Hippocampal formation (tissue), 2 donors: ENCODE measurements at places on chromosomes 5 and 9.

- DNase-seq, result no peak
These were observed 34.4 kb downstream of the CFAP90 start for GRCh38 chr5:7816535-7816901.

DNA sequence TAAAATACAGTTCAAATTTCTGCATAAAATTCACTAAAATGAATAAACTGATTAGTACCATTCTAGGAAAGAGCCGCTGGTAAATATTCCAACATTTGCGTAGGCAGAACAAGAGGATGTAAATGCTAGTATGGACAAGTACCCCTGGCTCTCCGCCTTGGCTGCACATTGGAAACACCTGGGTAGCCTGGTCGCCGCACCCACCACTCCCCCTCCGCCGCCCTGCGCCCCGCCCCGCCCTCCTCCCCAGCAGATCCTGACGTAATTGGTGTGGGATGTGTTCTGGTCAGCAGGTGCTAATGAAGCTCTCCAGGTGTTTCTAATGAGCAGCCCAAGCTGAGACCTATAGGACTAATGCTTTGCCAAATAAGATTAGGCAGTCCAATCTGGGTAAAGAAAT, 225.7 kb downstream of the FRMD3 start:
- DNase-seq, result no peak

DNA sequence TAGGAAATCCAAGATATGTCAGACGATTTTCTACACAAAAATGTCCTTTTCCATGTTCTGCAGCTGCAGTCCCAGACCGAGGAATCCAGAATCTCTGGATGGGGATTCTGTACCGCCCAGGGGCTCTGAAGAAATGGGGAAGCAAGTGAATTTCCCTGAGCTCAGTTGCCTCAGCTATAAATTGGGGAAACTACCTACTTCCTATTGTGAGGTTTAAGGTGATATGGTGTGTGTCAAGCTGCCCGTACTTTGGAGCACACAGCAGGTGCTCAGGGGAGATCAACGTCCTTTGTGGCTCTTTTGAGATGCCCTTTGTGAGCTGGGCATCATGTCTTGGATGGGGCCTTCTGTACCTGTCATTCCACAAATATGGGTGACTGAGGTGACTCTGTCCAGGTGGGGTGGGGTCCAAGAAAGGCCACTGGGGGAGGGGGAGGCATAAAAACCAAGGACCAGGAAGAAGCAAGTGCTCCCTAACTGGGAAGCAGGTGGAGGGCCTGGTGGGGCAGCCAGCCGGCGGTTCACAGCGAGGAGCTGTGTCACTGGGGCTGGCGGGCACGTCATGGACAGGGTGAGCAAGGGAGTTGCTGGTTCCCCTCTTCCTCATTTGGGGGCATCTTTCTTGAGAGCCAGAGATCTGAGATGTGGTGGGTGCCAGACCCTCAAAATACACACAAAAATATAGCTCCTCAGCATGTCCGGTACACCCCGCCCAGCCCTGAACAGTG, 116.0 kb downstream of the CRB2 start:
- DNase-seq, result no peak

- DNase-seq, result no peak
These were observed 29.5 kb downstream of the AQP7 start for GRCh38 chr9:33372900-33373299.

- no peak for DNase-seq
These were observed 29.9 kb downstream of the RUSC2 start for GRCh38 chr9:35519692-35520363.

DNA sequence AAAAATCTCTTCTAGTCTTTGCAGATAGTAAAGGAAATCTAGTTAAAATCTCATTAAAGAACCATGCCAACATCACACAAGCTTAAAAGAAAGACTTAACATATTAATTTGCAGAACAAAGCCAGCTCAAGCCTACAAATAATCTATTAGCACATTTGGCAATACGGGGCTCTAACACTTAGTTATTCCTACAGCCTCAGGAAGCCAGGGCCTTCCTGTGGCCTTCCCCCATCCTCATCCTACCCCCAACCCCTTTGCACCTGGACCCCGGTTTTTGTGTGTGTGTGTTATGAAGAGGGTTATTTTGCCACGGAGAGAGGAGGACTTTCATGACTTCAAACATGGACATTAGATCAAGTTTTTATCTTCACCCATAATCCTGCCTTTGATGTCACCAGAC, 64.6 kb downstream of the FOXB2 start:
- DNase-seq, result no peak

DNA sequence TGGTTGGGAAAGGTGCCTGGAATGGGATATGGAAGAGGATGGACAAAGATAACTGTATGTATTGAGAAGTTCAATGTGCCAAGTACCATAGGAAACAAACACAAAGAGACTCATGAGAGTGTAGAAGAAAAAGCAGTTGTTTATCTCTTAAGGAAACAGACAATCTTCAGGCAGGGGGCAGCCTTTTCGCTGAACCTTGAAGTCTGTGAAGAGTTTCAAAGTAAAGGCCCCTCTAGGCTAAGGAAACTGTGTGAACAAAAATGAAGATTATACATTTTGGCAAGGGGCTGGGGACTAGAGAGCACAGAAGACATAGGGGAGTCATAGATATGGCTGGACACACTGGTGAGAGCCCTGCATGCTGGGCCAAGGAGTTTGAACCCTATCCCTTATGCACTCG, 27.5 kb upstream of the FRMPD1 start:
- DNase-seq, result no peak

DNA sequence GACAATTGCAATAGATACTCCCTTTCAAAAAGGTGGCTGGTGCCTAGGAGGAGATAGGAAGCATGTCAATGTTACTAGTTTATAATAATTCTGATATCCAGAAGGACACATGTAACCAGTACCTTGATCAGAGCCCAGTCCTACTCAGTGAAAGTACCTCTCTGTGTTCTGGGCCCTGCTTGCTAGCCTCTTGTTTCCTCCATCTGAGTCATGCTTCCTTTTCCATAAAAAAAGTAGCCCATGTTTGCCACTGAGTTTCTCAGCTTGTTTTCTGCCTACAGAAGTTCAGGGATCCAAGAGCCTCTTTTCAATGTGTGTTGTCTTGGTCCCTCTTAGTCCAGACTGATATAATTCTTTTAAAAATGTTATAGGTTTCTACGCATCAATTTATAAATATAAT, 149.0 kb downstream of the SSBP2 start:
- DNase-seq, result no peak

DNA sequence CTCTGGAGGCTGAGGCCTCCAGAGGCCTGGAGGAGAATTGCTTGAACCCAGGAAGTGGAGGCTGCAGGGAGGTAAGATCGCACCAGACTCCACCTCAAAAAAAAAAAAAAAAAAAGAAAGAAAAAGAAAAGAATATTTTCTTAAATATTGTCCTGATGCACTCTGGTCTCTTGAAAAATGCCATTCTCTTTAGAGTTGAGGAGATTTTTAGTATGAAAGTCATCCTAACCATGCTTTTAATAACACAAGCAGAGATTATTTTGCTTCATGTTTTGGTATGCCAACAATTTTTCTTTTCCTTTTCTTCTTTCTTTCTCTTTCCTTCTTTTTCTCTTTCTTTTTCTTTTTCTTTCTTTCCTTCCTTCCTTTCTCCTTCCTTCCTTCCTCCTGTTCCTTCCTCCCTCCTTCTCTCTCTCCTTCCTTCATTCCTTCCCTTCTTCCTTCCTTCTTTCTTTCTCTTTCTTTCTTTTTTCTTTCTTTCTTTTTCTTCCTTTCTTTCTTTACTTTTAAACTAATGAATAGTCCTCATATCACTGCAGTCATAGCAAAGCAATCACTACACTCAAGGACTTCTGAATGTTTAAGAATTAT, 116.9 kb upstream of the CCNH start:
- no peak for DNase-seq

- no peak for DNase-seq
These were observed 56.7 kb downstream of the APC start for GRCh38 chr5:112794410-112794809.

DNA sequence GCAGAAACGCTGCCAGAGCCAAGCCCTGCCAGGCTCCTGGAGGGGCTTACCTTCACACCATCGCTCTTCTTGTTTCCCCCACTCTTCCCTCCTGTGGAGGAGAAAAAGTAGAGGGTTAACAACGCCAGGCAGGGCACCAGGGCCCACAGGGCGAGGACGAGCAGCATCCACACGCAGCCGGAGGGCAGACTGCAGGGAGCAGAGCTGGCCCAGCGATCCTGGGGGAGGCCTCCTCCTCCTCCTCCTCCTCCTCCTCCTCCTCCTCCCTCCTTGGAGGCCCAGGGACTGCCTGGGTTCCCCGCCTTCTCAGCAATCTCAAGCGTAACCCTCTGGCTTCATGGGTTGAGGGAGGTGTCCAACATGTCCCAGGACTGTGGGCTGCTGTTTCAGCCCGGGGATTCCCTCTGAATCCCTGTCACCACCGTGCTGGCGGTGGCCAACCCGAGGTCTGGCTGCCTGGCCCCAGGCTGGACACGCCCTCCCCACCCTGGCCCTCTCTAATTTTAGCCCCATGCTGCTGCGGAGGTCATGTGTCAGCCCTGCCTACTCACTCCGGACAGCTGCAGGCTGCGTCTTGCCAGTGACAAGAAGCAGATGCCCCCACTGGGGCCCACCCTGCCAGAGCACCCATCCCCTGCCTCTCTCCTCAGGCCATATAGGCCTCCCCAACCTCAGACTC, 44.3 kb downstream of the CAMK2A start:
- DNase-seq, result no peak

- no peak for DNase-seq
These were observed 151.0 kb downstream of the CACNA1B start for GRCh38 chr9:138028596-138028995.

- peak; percentile 19 for DNase-seq
These were observed 126.4 kb upstream of the SLC12A2 start for GRCh38 chr5:127957183-127957582.

DNA sequence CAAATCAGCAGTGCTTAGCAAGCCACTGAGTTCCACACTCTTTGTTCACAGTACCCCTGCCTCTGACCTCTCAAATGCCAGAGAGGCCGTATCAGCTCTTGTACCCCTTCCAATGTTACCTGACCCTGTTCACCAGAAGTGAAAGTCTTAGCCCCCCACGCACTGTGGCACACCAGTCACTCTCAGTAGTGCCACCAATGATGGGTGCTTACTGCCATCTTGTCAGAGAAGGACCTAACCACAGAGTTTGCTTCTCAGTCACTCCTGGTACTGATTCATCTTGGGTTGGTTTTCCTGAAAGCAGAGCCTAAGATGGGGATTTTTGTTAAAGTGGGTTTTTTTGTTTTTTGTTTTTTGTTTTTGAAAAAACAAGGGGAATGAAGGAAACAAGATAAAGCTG, 28.8 kb upstream of the PANK3 start:
- DNase-seq, result no peak

GRCh38 chr9:136686794-136687711, at the start of gene AGPAT2:
Gene AGPAT2 (minus strand): TSS chr9:136687457. CDS start chr9:136687357, 100 bp downstream.
- DNase-seq, result no peak

- no peak for DNase-seq
These were observed 26.8 kb upstream of the ZNF354A start for GRCh38 chr5:178757049-178757809.

DNA sequence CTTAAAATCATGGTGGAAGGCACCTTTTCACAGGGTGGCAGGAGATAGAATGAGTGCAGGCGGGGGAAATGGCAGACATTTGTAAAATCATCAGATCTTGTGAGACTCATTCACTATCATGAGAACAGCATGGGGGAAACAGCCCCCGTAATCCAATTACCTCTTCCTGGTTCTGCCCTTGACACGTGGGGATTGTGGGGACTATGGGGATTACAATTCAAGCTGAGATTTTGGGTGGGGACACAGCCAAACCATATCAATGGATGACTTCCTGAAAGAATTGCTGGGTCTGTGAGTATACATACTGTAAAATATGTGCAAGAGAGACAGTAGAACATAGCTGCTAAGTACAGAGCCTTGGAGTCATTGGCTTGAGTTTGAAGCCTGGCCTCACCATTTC, 47.0 kb downstream of the KIAA1958 start:
- DNase-seq, result no peak

GRCh38 chr5:150544611-150545219, 36.8 kb downstream of the NDST1 start:
- DNase-seq, result peak; percentile 52

DNA sequence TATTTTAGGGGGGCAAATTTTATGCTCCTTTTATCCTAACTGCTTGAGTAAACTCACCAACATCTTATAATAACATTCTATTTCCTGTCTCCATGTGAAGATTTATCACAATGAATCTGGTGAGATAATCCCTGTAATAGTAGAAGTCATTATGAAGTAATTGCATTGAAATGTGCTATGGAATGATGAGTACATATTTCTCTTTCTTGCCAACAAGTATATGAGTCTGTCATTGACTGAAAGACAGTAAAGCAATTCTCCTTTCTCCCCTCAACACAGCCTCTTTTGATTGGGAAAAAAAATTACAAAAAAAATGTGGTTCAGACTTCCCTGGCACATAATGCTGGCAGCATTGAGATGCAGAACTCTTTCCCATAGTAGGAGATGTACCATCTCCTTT, 459.2 kb upstream of the RGMB start:
- no peak for DNase-seq

- no peak for DNase-seq
These were observed 26.9 kb upstream of the CCNG1 start for GRCh38 chr5:163410505-163410904.

DNA sequence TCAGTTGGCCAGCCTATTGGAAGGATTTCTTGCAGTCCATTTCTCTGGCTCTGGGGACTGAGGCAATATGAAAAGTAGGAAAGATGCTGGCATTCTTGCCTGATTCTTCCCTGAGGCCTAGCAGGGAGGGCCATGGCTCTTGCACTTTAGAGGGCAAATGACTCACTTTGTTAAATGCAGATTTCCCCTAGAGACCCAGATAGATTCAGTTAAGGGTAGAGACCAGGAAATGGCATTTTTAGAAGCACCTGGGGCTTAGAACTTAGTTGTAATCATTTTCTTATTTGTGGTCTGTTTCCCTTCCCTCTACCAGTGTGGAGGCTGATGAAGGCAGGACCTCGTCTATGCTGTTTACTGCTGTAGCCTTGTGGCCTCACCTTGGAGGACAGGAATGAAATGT, 112.8 kb upstream of the NR3C1 start:
- DNase-seq, result no peak

GRCh38 chr9:115158661-115159481, 40.9 kb upstream of the TNC start:
- DNase-seq, result no peak

DNA sequence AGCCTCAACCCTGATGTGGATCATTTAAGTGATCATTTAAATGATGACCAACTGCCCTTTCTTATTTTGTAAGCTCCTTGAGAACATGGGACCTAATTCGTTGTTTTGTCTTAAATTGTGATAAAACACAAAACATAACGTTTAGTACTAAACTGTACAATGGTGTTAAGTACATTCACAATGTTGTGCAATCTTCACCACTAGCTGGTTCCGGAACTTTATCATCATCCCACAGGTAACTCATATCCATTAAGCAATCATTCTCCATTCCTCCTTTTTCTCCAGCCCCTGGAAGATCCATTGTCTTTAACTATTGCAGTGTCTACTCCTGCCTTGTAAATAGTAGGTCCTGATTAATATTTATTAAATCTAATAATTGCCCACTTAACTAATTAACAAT, 460.5 kb upstream of the BRINP1 start:
- no peak for DNase-seq
